Activated CD4-positive, alpha-beta T cell treated with anti-CD3 and anti-CD28 coated beads for 48 hours (primary cell): ENCODE measurements at places on chromosomes 5 and 9.

GRCh38 chr5:36161361-36161760, 9.4 kb downstream of the SKP2 start:
- DNase-seq: no peak

- peak; percentile 61 for DNase-seq
Measured at GRCh38 chr5:1315709-1316587, 21.1 kb upstream of the TERT start.

DNA sequence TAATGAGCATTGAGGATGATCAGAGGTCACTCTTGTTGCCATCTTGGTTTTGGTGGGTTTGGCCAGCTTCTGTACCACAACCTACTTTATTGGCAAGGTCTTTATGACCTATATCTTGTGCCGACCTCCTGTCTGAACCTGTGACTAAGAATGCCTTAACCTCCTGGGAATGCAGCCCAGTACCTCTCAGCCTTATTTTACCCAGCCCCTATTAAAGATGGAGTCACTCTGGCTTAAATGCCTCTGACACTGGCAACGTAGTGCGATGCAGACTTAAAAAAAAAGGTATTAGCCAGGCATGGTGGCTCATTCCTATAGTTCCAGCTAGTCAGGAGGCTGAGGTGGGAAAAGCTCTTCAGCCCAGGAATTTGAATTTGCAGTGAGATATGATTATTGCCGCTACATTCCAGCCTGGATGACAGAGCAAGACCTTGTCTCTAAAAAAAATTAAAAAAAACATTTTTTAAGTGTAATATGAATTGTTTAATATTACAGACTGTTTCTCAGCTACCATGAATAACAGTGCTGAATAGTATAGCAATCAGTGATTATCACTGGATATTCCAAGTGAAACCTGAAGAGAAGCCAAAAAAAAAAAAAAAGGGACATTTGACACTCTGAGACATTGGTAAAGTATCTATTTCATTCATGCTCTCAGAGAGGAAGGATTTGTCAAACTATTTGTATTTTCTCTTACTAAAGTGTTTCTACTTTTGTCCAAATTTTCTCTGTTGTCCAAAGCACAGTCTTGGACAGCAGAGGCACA, 18.3 kb upstream of the STOM start:
- DNase-seq: no peak

DNA sequence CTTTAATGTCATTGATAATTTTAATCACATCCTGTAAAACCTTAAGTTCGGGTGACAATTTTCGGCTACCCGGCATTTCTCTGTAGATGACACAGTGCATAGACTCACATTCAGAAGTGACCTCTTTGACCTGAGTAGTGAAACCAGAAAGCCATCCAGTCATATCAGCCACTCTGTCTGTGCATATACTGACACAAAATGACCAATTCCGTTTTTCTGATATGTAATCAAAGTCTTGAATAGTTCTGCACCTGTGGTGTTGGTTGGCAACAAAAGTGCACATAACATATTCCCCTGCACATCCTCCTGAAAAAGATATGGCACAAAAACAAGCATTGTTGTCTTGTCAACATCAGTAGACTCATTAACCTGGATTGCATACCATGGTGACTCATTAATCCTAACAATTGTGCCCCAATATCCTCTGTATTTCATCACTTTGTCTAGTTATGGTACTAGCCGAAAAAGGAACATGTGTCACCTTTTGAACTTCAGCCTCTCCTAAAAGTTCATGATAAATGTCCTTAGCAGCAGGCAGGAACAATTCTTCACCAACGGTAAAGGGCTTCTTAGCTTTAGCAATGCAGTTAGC, 4.6 kb upstream of the HNRNPA0 start:
- DNase-seq: peak; percentile 12

DNA sequence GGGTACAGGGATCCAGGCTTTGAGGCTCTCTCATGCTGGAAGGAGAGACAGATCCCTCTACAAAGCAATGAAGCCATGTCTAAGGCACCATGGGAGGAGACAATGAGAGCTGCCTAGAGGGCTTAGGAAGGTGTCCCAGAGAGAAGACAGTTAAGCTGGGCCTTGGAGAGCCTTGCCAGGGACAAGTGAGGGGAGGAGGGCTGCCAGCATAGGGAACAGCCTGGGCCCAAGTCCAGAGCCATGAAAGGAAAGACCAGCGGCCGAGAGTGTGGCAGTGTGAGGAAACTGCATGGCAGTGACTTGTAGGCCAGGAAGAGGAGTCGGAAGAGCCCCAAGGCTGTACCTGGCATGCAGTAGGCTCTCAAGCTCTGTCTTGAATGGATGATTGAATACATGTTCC, 88.5 kb downstream of the PSD2 start:
- no peak for DNase-seq

- DNase-seq: no peak
Measured at GRCh38 chr9:134537951-134538641, 103.5 kb upstream of the COL5A1 start.

- no peak for DNase-seq
Measured at GRCh38 chr5:110899566-110900412, 161.0 kb downstream of the SLC25A46 start.

- no peak for DNase-seq
Measured at GRCh38 chr9:114350636-114351401, 21.1 kb downstream of the ORM2 start.
